Aorta (tissue), 5 donors: ENCODE measurements at places on chromosomes 2 and 18. TPM values are rescaled to one million over a fixed set of nuclear protein-coding genes. Genes with fewer than 3 reads are reported as not detected.

DNA sequence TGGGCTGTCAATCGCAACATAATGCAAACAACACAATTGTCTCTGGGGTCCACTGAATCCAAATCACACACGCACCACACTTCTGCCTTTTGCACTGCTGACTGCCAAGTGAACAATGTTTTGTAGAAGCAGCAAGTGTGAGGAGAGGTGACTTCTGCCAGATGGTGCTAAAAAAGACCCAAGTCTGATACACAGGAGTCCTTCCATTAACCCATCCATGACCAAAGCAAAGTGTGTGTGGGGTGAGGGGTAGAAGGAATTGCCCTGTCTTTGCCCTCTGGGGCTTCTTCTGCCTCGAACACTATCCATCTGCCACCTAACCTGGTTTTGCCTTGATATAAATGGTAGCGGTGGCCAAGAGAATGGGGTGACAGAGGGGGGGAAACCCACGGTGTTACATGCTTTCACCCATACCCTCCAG is 50.0 kb downstream of the C2orf42 start:
- no peak for DNase-seq

GRCh38 chr18:12373116-12373770 is 3.8 kb downstream of the AFG3L2 start:
- no peak for DNase-seq

GRCh38 chr2:179936654-179937053 is 70.4 kb downstream of the CWC22 start:
- no peak for DNase-seq

GRCh38 chr2:46520130-46520711 is 40.9 kb downstream of the TMEM247 start:
- no peak for DNase-seq

GRCh38 chr2:119337749-119338148 is 28.9 kb downstream of the C2orf76 start:
- DNase-seq, result no peak

- DNase-seq, result no peak
Observed at GRCh38 chr2:86498468-86499260, 57.5 kb downstream of the KDM3A start.

- DNase-seq, result peak; percentile 56
Observed at GRCh38 chr2:235834781-235835180, 333.4 kb downstream of the GBX2 start.

DNA sequence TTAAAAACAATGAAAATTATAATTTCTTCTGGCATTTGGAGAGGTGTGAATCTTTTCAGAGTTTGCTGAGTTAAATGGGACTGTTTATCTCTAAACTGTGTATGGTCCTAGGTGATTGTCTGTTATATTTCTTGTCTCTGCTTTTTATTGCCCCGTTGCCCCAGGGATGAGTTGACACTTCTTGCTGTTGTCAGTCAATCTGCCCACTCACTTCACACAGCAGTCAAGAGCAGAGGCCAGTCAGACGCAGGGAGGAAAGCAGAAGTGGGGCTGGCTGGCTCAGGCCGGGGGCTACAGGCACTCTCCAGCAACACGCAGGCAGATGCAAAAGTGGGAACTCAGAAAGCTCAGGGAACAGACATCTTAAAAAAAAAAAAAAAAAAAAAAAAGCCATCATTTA is 365.2 kb downstream of the CLIP4 start:
- peak; percentile 57 for DNase-seq

- no peak for DNase-seq
Observed at GRCh38 chr2:60719331-60719730, 36.7 kb upstream of the PAPOLG start.

Gene DOK6
- 5.7 TPM for total RNA-seq
